ENCODE measurements at places on chromosomes 16 and 17.

DNA sequence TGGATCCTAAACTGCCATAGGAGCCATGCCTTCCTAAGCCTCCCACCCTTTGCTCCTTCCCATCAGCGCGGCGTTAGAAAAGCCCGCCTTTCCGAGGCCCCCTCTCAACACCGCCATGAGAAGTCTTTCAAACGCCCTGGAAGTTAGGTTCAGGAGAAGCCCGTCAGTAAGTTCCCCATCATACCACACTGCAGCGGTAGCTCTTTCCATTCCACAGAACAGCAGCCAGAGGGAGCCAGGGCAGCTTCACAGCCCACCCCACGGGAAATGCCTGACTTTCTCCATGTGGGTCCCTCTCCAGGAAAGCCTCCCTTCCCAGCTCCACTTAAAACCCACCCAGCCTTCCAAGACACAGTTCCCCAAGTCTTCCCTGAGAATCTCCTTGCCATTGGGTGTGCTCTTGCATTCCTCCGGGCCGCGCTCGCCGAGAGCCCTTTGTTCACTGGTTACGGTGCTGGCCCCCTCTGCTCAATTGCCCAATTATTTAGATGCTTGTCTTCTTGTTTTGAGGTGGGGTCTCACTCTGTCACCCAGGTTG lies 28.7 kb downstream of the KIAA0513 start:
- DNase-seq = no peak

- DNase-seq = no peak
Observed at GRCh38 chr16:75333721-75334163, 82.3 kb upstream of the BCAR1 start.

DNA sequence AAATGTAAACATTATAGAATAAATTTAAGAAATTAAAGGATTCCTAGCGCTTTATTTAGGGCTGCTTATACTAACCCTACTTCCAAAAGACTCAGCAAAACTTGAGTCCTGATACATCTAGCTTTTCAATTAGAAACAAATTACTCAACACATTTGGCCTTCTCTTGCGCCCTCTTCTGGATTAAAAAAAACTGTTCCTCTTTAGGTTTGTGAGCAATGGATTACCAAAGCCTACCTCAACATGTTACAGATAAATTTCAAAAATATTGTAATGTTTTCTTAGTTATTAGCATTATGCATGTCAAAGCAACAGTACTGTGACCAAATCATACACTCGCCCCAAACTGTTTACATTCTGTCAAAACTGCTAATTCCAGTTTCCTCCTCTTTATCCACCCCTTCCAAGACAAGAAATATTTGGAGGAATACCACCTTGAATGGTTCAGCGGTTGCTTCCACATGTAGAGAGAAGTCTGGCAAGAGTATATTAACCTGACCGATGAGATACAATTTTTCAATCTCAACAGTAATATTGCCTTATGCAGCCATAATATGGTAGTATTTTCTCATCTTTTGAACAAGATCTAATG lies 2.7 kb downstream of the NUFIP2 start:
- DNase-seq = no peak

DNA sequence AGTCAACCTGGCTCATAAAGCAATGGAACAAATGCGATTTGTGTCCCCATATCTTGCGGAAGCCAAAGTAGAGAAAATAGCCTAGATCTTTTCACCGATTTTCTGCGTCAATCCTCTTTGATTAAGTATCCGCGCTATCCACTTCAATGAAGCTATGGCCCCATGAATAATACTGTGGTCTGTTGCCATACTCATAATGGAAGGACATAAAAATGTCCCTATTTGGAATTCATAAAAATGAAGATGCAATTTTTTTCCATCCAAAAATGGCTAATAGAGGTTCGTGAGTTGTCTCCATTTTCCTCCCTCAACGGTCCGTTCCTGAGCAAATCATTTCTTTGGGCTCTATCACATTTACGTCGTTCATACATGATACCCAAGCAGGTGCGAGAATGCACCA lies 25.4 kb upstream of the ADCY9 start:
- DNase-seq = no peak

DNA sequence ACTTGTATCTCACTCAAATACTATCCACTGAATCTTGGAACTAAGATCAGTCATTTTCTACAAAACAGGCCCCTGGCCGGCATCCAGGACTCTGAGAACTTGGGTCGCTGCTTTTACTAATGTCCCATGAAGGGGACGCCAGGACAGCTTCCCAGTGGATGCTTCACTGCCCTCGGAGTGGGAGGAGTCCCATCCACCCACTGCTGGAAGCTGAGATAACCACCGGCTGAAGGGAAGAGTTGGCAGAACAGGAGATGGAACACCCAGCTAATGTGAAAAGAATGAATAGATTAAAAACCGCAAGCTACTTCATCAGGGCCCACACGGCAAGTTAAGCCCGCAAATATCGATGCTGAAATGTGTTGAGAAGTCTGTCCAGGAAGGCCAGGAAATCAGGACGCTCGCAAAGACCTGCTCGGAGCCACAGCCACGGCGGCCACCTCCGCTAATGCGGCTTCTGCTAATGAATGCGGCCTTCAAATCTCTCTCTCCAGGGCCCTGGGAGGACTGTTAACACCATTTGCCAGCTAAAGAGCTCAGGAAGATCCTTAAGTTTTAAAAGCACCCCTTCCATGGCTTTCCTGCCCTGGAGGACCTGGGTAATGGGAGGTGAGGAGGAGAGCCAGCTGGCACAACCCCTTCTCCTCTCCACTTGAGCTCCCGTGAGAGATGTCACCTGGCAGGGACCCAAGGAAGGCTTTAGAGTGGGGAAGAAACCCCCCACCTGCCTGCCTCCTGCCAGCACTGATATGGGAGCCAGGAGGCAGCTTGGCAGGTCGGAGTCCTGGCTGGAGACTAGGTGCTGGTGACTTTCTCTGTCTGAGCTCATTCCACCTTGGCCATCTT lies 226.6 kb upstream of the RPL38 start:
- DNase-seq = no peak

GRCh38 chr17:73371285-73371684 lies 59.5 kb upstream of the CDC42EP4 start:
- DNase-seq = no peak

DNA sequence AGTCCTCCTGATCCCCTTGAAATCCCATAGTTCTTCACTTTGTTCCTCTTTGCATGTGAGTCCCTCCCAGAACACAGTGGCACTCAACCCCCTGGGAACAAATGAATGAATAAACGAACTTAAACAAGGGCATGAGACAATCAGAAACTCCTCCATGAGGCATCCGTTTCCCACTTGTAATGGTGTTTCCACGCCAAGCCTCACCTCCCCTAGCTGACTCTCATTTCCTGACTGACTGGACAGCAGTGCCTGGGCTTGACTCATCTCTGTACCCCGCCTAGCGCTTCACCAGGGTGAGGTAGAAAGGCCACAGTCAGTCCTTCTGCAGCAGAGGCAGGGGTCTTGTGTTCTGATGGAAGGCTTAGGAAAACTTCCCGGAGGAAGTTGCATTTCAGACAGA lies 14.2 kb downstream of the KIF1C start:
- no peak for DNase-seq

DNA sequence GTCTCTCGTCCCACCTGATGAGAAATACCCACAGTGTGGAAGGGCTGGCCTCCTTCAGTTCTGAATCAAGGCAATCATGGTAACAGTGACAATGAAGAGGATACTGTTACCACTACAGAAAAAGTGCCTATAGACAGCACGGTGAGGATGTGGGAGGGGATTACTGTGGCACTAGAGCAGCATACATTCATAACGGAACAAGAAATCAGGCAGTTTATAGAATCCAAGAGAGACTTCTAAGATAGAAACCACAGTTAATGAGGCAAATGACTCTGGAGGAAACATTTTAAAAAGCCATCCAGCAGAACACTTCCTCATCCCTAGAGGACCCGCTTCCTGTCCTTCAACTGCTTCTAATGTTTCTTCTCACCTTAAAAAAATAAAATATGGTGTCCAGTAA lies 2.7 kb downstream of the RUSF1 start:
- DNase-seq = no peak

GRCh38 chr17:40854175-40854814 lies 12.7 kb downstream of the KRT12 start:
- DNase-seq = no peak

GRCh38 chr17:3890082-3890877 lies 2.6 kb downstream of the CAMKK1 start:
- no peak for DNase-seq

GRCh38 chr16:2497116-2497630 lies 16.6 kb upstream of the ATP6V0C start:
- no peak for DNase-seq

DNA sequence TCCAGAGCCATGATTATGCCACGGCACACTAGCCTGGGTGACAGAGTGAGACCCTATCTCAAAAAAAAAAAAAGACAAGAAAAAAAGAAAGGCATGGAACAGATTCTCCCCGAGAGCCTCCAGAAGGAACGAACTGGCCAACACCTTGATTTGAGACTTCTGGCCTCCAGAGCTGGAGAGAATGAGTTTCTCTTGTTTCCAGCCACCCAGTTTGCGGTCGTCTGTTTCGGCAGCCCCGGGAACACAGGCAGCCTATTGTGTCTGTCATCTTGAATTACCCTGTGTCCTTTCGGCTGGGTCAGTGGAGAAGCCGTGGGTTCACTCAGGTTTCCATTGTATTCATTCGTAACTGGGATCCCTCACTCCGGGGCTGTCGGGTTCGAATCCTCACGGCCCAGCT lies 83.9 kb downstream of the RPA1 start:
- no peak for DNase-seq

DNA sequence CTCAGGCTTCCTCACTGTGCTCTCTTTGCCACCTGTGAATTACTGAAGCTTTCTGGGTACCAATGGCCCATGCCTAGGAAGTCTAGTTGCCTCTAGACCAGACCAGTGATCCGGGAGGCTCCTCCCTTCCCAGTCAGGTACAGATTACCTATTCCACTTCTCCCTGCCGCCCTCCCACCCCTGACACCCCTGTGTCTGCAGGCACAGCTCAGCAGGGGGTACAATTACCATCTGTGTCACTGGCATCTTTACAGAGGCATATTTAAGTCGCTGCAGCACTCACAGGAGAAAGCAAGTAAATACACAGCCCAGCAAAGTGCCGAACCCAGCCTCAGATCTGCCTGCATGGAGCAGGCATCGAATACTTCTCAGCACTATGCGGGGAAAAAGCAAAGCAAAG lies 5.3 kb upstream of the WSCD1 start:
- DNase-seq = no peak

DNA sequence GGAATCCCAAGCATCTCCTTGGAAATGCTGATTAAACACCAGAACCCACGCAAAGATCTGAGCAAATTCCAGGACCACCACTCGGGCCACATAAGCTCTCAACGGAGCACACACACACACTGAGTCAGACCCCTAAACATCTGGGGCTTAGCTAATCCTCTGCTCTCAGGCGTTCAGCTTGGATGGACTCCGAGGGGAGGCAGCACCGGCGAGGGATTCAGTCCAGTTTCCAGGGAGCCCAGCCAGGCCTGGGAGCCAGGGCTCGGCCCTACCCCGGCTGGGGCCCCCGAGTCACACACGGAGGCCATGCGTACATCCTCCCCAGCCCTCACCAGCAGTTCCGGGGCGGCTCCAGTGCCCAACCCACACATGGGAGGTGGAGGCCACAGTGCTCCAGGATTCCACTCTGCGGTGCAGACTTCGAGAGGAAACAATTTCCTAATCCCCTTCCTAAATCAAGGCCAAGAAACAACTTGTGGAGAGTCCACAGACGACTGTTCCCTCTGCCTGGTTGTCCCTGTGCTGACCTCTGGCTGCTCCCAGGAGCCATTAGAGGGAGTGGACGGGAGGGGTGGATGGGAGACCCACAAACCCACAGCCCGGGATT lies 70.5 kb downstream of the GAS7 start:
- no peak for DNase-seq

GRCh38 chr16:3731126-3731935 lies 14.0 kb upstream of the TRAP1 start:
- no peak for DNase-seq

DNA sequence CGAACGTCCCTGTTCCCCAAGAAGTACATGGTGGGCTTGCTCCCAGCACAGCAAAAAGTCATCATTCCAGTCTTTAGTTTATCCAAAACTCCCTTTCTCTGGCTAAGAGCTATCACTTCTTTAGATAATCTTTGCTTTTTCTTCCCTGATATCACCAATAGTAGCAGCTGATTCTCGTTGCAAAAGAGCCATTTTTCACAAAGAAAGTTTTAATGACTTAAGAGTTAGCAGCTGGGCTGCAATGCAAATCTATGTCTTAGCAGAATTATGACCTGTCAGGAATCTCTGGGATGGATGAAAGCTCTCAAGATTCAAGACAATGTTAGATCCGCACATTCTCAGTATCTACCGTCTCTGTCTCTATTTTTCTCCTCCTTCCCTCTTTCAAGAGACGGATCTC lies 53.8 kb downstream of the NXN start:
- DNase-seq = no peak

GRCh38 chr16:6375465-6376075 lies 957.1 kb upstream of the RBFOX1 start:
- DNase-seq = no peak
